ENCODE measurements at places on chromosomes 6 and 20.

DNA sequence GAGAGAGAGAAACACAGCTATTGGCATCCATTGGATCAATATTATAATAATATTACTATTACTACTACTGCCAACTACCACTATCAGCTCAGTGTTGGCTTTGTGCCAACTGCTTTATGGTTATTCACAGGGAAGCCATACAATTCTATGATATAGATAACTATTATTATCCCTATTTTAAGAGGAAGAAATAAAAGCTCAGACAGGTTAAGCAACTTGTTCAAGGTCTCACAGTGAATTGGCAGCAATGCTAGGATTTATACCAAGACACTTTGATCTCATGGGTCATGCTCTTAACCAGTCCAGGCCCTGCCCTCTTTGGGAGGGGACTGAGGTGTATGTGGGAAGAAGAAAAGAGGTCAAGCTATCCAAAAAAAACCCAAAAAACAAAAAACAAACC, 82.0 kb upstream of the TRAF3IP2 start:
- DNase-seq, result no peak

GRCh38 chr6:6886171-6886885, 221.4 kb upstream of the RREB1 start:
- DNase-seq, result peak; percentile 85

- no peak for DNase-seq
These were observed 920 bp downstream of the GJA1 start for GRCh38 chr6:121436274-121436857.

DNA sequence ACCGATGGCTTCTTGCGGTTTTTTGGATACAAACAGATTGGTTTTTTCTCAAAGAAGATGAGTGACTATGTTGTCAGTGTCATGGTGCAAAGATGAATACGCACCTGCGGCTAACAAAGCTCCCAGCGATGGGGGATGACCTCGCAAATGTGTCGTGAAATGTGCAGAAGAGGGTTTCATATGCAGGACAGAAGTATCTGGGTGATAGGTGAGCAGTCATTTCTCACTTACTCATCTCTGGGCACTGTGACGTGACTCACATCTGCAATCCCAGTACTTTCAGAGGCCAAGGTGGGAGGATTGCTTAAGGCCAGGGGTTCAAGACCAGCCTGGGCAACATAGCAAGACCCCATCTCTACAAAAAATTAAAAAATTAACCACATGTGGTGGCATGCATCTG, 216.3 kb downstream of the ERMARD start:
- no peak for DNase-seq

GRCh38 chr6:21946298-21946783, 350.5 kb downstream of the PRL start:
- no peak for DNase-seq

DNA sequence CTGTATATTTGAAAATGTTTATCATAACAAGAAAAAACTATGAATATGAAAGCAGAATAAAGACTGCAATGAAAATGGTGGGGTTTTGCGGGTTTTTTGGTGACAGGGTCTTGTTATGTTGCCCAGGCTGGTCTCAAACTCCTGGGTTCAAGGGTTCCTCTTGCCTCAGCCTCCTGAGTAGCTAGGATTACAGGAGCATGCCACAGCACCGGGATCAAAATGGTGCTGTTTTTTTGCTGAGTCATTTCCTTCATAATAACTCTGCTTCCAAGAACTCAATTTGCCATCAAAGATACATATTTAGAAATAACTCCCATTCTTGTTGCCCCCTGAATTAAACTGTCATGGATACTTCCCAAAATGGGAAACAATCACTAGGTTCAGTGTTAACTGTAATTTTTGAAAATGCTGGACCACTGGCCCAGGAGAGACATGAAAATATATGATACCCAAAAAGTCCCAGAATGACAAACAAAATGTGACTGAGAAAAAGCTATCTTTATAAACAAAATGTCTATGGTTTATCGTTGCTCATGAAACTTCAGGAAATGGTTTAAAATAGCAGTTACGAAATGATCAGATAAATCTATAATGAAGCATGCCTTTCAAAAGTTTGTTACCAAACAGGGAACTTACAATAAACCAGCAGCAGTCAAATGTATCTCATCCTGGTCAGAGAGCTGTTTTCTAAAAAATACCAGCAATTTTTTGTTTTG, 32.2 kb downstream of the ILRUN start:
- DNase-seq, result peak; percentile 56

DNA sequence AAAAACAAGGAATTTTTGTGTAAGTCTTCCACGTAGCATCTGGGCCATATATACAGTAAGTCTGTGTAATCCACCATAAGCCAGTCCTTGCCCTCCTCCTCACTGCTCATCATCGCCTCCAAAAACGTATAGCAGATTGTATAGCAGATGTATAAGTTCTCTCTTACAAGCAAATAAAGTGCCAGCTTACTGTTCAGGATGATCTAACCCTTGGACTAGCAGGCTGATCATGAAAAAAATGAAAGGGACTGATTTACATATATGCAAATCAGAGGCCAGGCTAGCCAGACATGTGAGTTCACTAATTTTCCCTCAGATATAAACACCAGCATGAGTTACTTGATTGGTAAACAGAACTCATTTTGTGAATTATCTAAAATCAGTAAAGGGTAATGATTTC, 171.5 kb downstream of the LY86 start:
- no peak for DNase-seq

DNA sequence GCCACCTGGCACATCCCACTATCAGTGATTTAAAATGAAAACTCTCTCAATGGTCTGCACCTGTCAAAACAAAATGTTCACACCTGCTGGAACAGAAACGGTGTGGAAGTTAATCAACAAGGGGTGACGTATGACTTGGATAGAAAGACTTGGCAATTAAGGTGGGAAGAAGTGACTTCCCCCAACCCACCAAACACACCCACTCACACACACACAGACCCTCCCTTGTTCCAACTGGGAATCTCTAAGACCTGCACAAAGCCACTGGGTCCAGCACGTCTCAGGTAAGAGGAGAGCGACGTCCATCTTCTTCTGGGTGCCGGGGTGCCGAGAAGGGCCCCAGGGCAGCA, 25.1 kb upstream of the TCFL5 start:
- DNase-seq, result no peak

DNA sequence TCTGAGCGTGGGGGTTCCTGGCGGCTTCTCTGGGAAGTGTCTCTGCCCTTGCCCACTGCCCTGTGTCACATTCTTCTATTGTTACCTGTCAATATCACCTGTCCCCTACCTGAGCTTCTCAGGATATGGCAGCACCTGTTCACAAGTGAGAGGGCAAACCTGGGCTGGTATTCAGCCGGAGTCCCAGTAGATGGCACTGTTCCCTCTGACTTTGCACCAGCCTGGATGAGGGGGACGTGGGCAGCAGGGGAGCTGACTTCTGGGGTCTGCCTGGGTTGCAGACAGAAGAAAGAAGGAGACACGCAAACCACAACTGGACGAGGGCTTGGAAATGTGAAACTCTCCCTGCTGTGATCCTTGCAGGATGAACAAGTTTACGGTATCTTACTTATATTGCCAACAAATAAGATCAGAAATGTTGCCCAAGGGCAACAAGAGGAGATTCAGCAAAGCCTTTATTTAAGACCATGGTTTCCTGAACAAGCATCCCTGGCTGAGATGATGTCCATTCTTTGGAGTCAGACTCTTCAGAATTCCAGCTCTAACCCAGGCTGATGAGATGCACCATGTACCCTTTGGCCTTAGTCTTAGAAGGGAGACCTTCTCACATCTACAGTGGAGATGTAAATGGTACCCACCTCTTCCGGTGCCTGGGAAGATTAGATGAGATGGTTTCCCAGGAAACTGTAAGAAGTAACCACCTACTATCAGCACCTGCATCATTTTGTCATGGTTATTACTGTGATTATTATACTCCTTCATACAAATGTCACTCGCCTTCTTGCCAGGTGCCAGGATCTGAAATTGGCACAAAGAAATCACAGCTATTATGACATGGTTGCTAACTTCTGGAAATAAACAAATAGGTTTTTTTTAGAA, 400.0 kb upstream of the CDH4 start:
- no peak for DNase-seq

DNA sequence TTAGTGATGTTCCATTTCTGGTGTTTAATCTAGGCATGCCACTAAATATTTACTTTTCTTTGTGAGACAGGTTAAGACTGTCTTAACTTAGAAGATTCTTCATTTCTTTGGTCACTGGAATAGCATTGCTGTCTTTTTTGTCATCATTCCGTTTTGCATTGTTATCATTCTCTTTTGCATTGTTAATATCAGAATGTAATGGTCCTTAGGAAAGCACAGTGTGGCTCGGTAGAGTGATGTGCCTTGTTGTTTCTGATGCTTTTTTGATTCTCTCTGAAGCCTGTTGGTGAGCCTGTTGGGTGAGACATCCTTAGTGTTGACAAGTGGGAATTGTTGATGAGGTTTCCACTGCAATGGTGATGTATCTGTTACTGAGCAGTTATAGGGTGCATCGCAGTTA, 23.2 kb downstream of the PLCB4 start:
- no peak for DNase-seq

DNA sequence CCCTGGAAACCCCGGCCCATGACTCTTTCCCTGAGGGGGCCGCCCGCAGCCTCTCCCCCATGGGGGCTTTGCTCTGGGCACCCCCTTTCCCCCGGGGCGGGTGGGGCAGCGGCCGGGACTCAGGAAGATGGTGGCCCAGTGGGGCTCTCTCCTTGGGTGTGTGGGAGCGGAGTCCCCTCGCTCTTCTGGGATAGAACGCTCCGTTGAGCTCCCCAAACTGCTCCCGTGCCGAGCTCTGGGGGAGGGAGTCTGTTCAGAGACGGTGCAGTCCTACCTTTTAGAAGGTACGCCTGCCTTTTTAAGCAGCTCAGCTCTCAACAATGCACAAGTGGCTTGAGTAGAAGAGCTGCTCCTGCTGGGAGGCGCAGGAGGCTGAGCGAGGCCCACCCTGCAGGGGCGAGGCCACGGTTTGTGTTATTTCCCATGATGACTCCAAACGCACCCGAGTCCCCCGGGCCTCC, 21.7 kb upstream of the BHLHE23 start:
- DNase-seq, result no peak

DNA sequence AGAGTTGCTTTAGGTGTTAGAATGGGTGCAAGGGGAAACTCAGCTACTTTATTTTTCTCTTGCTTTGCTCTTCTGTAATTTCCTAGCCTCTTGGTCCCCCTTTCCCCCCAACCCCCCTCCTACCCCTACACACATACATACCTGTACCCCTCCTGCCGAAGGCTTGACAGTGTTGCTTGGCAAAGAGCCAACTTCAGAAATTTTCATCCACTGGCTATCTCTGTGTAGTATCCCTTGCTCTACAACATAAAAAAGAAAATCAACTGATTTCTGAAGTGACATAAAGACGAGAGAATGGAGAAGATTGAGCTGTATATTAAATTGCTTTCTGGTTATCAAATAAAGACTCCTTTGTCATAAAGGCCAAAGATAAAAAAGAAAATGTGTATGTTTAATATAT, 498.1 kb upstream of the SOX4 start:
- DNase-seq, result no peak

DNA sequence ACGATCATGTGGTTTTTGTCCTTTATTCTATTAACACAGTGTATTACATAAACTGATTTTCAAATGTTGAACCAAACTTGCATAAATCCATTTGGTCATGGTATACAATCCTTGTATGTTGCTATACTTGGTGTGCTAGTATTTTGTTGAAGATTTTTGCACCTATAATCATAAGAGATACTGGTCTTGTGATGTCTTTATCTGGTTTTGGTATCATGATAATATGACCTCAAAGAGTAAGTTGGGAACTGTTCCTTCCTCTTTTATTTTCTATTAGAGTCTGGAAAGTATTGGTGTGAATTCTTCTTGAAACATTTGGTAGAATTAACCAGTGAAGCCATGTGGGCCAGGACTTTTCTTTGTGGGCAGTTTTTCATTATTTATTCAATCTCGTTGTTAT, 65.3 kb downstream of the TRPC4AP start:
- no peak for DNase-seq

DNA sequence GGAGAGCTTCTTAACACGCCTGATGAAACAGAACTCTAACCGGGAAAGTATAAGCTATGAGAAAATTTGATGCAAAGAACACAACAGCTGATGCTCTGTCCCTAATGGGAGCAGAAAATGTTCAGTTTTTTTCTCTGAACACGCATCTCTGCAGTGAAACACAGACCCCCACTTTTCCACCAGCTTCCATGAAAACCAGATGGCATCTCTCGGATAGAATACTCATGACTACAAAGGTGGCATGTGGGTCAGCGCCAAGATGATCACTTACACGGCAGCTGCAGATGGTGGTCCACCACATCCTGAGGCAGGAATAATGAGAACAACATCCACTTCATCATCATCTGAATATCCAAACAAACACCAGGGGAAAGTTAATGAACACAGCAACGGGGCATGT, 85.2 kb upstream of the CNR1 start:
- DNase-seq, result no peak

DNA sequence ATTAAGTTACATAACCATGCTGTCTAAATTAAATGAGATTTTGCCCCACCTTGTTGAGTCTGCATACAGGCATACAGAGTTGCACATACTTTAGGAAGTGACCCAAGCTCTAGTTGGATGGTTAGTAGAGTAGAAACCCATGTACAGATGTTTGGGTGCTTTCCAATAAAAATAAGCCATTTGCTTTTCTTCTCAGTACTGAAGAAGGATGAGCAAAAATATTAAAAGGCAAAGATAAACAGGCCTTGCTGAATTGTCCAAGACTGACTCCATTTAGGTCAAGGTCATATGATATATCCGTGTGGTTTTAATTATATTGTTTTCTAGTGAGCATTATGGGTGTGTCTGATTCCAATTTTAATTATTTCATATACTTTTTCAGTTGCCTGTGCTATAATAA, 589.4 kb downstream of the RFPL4B start:
- DNase-seq, result no peak

DNA sequence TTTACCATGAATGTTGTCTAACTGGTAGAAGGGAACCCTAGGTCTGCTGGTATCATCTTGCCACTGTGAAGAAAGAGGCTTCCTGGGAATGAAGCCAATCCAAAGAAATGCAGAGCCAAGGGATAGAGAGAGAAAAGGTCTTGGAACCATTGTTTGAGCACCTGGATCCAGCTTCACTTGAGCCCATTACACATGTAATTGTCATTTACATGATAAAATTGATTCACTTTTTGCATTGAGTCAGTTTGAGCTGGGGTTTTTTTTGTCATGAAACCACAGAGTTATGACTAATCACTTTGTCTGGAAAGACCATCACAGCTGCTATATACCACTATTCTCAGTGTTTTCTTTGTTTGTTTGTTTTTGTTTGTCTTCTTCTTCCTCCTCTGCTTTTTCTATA, 112.3 kb downstream of the CBLN4 start:
- no peak for DNase-seq

- no peak for DNase-seq
These were observed 16.4 kb upstream of the SPO11 start for GRCh38 chr20:57313230-57313629.

GRCh38 chr20:48384147-48384818, 443.5 kb downstream of the PREX1 start:
- no peak for DNase-seq

GRCh38 chr20:2507875-2508630, 662 bp downstream of the ZNF343 start:
- no peak for DNase-seq

GRCh38 chr20:63963784-63964301, 5.9 kb downstream of the ZNF512B start:
- no peak for DNase-seq
